ENCODE measurements at places on chromosomes 5 and 9. TPM values are rescaled to one million over a fixed set of nuclear protein-coding genes. Genes with fewer than 3 reads are reported as not detected.

Gene SPATA31C1
- total RNA-seq: not detected

Gene PTGES
- total RNA-seq: 40.9 TPM

Gene ENTPD8
- total RNA-seq: not detected

Gene IFNB1
- total RNA-seq: not detected

Gene NAIP
- total RNA-seq: 2.0 TPM

Gene GRIA1
- total RNA-seq: not detected

Gene KCTD16
- 0.28 TPM for total RNA-seq

Gene PRSS3
- 77.0 TPM for total RNA-seq

Gene DND1
- total RNA-seq: 0.28 TPM

Gene EIF4EBP3
- total RNA-seq: 6.0 TPM

Gene SYK
- total RNA-seq: 31.0 TPM

Gene FOXD4L3
- total RNA-seq: not detected

Gene SHC3
- total RNA-seq: 5.8 TPM

Gene ARID3C
- total RNA-seq: not detected

Gene NUDT12
- 13.8 TPM for total RNA-seq

Gene IFNA2
- total RNA-seq: not detected

Measured in airway epithelial cell (primary cell).